Stimulated activated CD4-positive, alpha-beta T cell treated with anti-CD3 and anti-CD28 coated beads, Interleukin-4, amount 100 ng/mL, for 1 hour (primary cell): ENCODE measurements at places on chromosomes 11 and 22.

DNA sequence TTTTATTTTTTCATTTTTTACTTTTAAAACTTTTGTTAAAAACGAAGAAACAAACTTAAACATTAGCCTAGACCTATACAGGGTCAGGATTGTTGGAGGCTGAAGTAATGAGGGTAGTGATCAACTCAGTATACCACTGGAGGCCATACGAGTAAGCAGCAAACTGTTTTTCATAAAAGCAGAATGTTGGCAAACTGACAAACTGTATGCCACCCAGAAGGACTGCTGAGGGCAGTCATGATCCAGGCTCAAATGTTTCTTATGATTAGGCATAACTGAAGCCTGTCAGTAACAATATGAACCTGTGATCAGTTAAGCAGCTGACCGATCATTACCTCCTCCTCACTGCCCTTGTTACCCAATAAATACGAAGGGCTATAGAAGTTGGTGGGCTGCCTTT is 10.2 kb upstream of the SC5D start:
- DNase-seq = no peak

DNA sequence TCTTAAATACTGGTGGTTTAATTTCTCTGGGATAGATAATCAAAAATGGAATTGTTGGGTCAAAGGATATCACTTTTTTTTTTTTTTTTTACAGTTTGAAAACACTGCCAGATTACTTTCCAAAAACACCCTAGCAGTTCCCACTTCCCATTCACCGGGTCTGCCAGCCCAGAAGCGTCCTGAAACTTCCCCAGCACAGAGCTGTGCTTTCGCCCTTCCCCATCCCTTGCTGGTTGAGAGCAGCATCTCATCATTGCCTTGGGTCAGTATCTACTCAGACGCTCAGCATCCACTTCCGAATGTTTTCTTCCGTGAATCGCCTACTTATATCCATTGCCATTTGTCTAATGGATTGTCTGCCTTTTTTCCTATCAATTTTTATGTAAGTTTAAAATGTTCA is 5.5 kb downstream of the CERK start:
- DNase-seq = no peak

GRCh38 chr11:44727114-44727372 is 281 bp downstream of the TSPAN18 start:
- DNase-seq = no peak

DNA sequence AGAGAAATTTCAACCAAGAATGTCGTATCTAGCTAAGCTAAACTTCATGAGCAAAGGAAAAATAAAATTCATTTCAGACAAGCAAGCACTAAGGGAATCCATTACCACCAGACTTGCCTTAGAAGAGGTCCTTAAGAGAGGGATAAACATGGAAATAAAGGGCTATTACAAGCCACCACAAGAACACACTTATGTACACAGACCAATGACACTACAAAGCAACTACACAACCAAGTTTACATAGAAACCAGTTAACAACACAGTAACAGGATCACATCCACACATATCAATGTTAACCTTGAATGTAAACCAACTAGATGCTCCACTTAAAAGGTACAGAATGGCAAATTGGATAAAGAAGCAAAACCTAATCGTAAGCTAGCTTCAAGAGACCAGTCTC is 38.0 kb downstream of the TMEM123 start:
- DNase-seq = no peak

- DNase-seq = no peak
Observed at GRCh38 chr11:78773492-78773891, 198.8 kb upstream of the NARS2 start.
